ENCODE measurements at places on chromosomes 2 and 18. TPM values are rescaled to one million over a fixed set of nuclear protein-coding genes. Genes with fewer than 3 reads are reported as not detected.

C2orf92 gene
- 5.2 TPM for polyA plus RNA-seq

ST6GAL2 gene
- polyA plus RNA-seq = 14.0 TPM

CDH20 gene
- polyA plus RNA-seq = 3.8 TPM

GRCh38 chr2:190578158-190579057, 43.9 kb upstream of the NEMP2 start:
- no peak for DNase-seq

- DNase-seq = no peak
Measured at GRCh38 chr2:20313659-20314058, 37.0 kb downstream of the PUM2 start.

DNA sequence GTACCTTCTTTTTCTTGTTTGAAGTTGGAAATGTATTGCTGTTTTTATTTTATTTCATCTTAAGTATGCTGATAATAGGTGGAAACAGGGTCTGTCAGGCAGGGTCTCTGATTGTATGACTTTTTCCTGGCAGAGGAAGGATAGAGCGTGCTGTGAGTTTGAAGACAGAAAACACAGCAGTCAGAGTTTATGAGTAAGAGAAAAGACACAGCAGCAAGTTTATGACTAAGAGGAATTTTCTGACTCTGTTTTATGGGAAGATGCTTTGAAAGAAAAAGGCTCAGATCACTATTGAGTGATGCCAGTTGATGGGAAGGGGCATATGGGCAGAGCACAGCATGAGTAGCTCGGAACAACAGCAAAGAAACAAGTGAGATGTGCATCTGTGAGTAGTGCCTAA, 379.1 kb downstream of the MEIS1 start:
- no peak for DNase-seq

GRCh38 chr2:13596233-13596632, 879.5 kb downstream of the TRIB2 start:
- no peak for DNase-seq

DNA sequence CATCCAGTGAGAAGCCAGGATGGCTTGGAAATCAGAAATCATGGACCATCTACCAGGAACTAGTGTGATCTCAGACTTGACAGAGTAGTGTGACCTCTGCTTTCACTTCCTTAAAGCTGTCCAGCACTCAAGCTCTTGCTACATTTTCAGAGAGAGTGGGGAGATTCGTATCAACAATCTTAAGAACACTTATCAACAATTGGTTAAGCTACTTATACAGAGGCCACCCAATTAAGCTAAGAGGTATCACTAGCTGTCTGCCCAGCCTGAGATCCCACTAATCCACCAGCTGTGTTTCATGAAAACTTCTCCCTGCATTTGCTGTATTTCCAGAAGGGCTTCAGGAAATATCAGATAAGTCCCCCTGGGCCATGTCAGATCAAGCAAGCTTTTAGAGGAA, 4.2 kb downstream of the RPRM start:
- no peak for DNase-seq

- DNase-seq = no peak
Measured at GRCh38 chr18:59988098-59988706, 88.4 kb downstream of the PMAIP1 start.

GRCh38 chr2:25127646-25128045, 40.7 kb downstream of the POMC start:
- DNase-seq = no peak

MRO gene
- 2.3 TPM for polyA plus RNA-seq

FAM124B gene
- polyA plus RNA-seq = 2.5 TPM

GRCh38 chr2:120715353-120715752, 20.3 kb upstream of the GLI2 start:
- DNase-seq = no peak

AQP4 gene
- 0.64 TPM for polyA plus RNA-seq

DNA sequence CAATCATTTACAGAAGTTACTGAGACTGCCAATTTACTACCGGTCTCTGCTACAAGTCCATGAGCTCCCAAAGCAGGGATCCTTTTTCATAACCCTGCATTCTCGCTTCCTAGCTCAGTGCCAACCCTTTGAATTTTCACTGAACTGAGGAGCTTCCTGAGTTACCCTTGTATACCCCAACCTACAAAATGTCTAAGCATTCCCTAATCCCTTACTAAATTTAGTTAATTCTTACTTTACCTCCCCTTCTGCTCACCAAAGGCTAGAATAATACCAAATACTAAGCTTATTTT, 9.6 kb downstream of the MAT2A start:
- DNase-seq = no peak

DNA sequence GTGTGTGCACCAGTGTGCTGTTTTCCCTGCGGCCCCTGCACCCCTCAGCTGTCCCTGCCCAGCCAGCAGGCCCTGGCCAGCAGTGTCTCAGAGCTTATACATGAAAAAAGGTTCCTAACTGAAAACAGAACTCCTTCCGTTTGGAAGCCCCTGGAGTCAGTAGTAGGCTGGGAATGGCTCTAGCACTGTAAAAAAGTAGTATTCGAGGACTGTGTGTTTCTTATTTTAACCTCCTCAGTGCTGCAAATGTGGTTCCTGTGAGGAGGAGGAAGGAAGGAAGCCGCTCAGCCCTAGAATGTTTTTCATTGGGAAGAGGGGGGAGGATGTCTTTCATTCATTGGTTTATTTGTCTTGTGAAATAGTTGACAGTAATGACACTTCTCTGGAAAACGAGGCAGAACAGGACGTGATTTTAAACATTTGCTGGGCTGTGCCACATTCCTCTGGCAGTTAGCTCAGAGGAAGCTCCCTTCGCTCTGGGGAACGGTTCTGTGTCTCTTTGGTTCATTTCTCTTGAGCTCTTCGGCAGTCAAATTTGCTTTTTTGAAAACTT, 103.5 kb downstream of the SPTBN1 start:
- no peak for DNase-seq

DUSP19 gene
- 6.5 TPM for polyA plus RNA-seq

DNA sequence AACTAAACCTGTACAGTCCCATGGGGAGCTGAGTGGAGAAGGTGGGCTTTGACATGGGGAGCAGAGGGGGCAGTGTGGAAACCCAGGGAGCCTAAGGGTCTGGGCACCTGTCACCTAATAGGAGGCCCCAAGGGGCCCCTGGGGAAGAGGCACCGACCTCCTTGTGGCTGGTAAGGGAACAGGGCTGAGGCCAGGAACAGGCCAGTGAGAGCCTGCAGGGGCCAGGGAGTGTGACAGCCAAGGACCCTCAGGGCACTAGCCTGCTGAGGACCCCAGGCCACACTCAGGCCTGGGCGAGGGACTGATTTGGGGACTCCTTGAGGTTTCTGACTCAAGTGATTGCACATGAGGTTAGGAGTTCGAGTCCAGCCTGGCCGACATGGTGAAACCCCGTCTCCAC, 24.5 kb upstream of the ALPP start:
- no peak for DNase-seq

- no peak for DNase-seq
Measured at GRCh38 chr18:1050012-1050657, 145.5 kb downstream of the ADCYAP1 start.

SGO2 gene
- polyA plus RNA-seq = 13.6 TPM

GRCh38 chr2:54371460-54372065, 84.6 kb upstream of the SPTBN1 start:
- DNase-seq = no peak

GRCh38 chr2:206218796-206219499, 55.5 kb upstream of the ZDBF2 start:
- DNase-seq = no peak

ZBTB14 gene
- polyA plus RNA-seq = 22.6 TPM

GRCh38 chr18:79796016-79796415, 1.7 kb upstream of the KCNG2 start:
- no peak for DNase-seq

PER2 gene
- 7.2 TPM for polyA plus RNA-seq

- peak; percentile 9 for DNase-seq
Measured at GRCh38 chr2:74690571-74690970, 36.5 kb downstream of the SEMA4F start.

Measured in left renal cortex interstitium (tissue), 4 donors.